ENCODE measurements at places on chromosomes 1 and 21.

DNA sequence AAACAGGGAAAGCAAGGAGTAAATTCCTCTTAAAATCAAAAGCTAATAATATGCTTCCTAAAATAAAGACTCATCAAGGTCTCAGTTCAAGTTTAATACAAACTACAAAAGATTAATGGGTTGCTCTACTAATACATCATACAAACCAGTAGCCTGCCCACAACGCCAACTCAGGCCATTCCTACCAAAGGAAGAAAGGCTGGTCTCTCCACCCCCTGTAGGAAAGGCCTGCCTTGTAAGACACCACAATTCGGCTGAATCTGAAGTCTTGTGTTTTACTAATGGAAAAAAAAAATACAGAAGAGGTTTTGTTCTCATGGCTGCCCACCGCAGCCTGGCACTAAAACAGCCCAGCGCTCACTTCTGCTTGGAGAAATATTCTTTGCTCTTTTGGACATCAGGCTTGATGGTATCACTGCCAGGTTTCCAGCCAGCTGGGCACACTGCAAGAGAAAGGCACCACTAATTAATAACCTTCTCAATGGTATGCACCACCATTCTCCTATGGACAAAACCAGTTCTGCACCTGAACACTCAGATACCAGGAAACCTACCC lies 10.6 kb downstream of the PRDX1 start:
- no peak for DNase-seq

DNA sequence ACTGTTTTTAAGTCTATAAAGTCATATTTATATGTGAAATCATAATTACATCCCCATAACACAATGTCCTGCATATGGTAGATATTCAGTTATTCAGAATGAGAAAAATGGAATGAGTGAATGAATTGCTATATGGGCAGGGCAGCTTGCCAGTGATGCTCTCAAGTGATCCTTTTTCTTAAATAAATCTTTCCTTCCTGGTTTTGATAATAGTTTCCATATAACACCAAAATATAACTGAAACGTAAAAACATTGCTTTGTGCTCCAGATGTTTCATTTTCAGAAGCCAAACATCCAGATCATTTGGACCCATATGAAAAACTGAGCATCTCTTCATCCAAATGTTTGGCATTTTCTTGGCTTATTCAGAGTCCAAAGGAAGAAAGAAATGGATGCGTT lies 30.2 kb upstream of the RGS8 start:
- DNase-seq = no peak

- no peak for DNase-seq
Observed at GRCh38 chr1:186648613-186649012, 31.6 kb downstream of the PTGS2 start.

DNA sequence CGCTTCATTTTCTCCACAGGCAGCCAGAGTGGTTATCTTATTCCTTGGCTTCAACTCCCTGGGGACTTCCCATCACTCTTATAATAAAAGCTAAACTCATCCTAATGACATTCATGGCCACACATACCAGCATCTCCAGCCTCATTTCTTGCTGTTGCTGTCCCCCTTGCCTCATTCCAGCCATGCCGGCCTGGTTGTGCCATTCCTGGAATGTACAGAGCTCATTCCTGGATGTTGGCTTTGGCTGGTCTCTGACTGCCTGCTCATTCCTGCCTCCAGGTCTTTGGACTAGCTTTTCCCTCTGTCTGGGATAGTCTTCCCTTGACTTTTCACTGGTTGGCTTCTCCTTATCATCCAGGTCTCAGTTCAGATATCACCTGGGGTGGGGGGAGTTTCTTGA lies 2.4 kb upstream of the PEF1 start:
- no peak for DNase-seq

DNA sequence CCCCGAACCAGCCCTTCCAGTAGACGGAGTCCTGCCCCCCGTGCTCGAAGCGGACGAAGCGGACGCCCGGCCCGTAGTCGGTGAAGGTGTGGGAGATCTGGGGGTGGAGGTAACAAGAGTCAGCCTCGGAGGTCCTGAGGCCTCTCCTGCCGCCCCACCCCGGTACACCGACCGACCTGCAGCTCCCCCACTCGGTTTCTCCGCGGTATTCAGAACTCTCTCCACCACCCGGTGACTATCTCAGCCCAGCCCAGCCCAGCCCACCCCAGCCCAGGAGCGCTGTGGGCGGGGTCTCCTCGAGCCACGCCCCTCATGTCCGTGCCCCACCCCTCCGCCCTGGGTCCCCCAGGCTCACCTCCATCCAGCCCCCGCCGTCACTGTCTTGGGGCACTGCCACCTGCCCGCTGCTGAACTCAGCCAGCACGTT lies 5.5 kb downstream of the FBXO2 start:
- DNase-seq = peak; percentile 58

DNA sequence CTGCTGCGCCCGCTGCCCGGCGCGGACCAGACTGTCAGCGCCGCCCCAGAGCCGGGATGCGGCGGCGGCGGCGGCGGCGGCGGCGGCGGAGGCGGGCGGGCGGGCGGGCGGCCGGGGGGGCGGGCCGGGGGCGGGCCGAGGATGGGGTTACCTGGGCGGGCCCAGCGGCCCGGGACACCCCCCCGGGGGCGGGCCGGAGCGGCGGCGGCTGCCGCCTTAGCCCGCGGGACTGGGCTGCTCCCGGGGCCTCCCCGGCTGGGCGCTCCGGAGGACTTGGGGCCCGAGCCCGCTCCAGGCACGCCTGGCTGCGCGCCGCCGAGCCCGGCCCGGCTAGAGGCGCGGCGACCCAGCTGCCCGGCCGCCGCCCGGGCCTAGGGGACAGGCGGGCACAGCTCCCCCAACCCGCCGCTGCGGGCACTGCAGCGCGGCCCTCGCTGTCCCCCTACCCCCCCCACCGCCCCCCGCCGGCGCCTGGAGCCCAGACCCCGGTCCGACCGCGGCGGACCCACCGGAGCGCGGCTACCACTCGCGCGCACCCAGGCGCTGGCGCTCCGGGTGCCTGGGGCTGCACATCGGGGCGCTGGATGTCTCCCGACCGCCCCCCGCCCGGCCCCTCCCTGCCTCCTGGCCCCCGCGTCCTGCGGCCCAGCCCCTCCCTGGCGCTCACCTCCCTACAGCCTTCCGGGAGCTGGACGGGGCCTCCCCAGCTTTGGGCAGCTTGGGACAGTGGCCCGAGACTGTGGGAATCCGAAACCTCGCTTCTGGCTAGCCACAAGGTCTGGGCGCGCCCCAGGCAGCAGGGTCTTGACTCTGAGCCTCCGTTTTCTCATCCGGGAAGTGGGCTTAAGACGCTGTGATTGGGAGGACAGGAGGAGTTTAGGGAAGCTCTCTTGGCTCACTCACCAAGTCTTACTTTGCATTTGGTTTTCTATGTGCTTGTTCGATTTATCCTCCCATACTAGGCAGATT lies at the start of gene WNT4:
Gene WNT4 (minus strand): TSS at position 33 of the 969 bp plus-strand sequence. CDS start 175 bp downstream, outside the sequence.
- no peak for DNase-seq

- DNase-seq = no peak
Observed at GRCh38 chr1:10530281-10530740, 55.6 kb downstream of the PEX14 start.

- no peak for DNase-seq
Observed at GRCh38 chr1:17356387-17357026, 15.5 kb upstream of the PADI6 start.

- DNase-seq = no peak
Observed at GRCh38 chr1:212667223-212668139, 32.2 kb downstream of the BATF3 start.

- no peak for DNase-seq
Observed at GRCh38 chr21:15480160-15480559, 249.6 kb upstream of the USP25 start.

- peak; percentile 73 for DNase-seq
Observed at GRCh38 chr1:29235955-29236711, at the start of gene PTPRU. Gene PTPRU, plus strand, starts transcription at chr1:29236522. Its CDS starts 123 bp downstream, at chr1:29236645.

DNA sequence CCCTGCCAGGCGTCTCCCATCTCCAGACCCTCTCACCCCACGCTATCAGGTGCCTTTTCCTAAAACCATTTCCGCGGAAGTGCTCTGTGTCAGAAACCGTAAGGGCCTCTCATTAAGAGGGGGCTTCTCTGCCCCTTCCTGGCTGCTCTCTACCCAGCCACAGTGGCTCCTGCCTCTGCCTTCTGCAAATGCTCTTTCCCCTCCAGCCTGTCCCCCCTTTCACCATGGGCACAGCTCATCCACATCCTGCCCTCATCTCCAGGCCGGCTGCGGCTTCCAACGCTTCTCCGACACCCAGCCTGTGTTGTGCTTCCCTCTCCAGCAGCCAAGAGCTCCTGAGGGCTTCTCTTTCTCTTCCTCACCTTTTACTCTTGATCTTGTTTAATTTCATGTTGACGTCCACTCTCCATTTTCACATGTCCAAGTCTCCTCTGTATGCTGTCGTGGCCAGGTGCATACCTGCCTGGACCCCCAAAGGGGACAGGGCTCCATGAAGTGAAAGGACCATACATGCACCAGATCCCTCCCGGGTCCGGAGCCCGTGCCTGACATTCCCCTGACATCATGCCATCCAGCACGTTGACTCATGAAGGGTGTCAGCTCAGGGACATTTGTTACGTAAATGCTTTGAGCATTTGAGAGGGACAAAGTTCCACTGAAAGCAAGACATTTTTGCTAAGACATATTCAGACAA lies 306.5 kb downstream of the AJAP1 start:
- no peak for DNase-seq

DNA sequence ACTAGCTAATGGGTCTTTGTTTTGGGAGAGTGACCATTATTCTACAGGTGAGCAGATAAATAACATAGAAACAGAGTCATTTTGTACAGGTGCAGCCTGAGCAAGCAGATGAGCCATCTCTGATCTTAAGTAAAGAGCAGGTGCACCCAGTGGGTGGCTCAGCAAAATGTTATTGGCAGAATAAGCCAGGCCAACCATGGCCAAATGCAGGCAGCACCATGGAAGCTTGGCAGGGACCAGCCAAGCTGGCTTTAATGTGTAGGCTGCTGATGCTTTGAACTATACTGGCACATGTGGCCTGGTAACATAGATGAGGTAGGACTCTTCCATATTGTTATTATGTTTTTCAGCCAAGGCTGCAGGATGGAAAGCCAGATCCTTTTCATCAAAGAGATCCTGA lies 553.3 kb upstream of the ZRANB2 start:
- DNase-seq = no peak

DNA sequence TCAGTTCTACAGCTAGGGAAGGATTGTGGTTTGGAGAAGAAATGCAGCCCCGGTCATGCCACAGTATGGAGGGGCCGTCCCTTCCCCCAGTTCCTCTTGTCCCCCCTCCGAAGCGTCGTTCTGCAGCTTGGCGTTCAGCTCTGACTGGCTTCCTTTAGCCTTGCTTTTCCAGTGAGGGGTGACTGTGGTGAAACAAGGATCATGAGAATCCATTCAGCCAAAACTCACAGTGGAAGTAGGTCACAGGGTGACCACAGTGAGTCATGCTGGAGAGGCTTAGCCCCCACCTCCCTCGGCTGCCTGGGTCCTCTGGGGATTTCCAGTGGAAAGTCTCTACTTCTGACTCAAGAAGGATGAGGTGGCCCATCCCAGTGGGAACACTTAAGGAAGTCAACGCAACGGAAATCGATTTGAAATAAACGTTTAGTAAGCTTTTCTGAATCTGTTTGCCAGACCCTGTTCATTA lies 37.3 kb upstream of the COL6A2 start:
- DNase-seq = no peak

DNA sequence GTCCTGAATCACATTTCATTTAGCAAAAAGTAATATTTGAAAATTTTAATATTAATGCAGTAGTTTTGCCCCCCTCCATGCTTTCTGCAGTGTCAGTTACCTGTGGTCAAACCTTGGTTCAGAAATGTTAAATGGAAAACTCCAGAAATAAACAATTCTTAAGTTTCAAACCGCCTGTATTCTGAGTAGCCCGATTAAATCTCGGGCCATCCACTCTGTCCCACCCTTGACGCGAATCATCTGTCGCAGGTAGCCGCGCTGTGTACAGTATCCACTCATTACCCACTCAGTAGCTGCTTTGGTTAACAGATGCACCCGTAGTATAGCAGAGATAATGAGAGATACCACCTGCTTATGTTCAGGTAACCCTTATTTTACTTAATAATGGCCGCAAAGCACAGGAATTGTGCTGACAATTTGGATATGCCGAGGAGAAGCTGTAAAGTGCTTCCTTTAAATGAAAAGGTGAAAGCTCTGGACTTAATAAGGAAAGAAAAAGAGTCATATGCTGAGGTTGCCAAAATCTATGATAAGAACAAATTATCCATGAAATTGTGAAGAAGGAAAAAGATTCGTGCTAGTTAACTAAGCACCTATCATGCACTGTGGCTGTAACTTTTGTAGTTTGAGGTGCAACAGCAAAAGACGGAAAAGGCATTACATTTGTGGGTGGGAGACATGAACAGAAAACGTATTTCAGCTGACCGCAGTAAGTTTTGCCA lies 889 bp upstream of the SCYL3 start:
- DNase-seq = no peak

DNA sequence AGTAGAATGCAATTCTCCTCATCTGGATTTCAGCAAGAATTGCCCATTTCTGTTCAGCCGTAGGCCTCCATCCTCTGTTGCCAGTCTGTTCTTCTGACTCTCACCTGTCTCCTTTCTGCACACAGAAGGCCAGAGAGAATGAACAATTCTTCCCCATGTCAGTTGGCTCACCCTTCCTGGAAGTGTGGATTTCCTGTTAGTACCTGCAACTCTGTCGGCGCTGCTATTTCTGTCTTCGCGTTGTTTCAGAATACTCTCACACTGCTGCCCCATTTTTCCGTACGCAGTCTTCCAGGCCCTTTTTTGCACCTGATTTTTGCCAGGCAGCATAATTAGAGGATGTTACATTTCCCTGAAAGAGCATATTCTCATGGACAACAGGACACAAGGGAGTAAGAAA lies 200.7 kb downstream of the FGGY start:
- no peak for DNase-seq

GRCh38 chr1:178727014-178727895 lies 2.2 kb downstream of the RALGPS2 start:
- no peak for DNase-seq

- DNase-seq = no peak
Observed at GRCh38 chr1:200535605-200536004, 84.9 kb downstream of the KIF14 start.

GRCh38 chr1:193104502-193104906 lies 710 bp downstream of the GLRX2 start:
- DNase-seq = peak; percentile 10

DNA sequence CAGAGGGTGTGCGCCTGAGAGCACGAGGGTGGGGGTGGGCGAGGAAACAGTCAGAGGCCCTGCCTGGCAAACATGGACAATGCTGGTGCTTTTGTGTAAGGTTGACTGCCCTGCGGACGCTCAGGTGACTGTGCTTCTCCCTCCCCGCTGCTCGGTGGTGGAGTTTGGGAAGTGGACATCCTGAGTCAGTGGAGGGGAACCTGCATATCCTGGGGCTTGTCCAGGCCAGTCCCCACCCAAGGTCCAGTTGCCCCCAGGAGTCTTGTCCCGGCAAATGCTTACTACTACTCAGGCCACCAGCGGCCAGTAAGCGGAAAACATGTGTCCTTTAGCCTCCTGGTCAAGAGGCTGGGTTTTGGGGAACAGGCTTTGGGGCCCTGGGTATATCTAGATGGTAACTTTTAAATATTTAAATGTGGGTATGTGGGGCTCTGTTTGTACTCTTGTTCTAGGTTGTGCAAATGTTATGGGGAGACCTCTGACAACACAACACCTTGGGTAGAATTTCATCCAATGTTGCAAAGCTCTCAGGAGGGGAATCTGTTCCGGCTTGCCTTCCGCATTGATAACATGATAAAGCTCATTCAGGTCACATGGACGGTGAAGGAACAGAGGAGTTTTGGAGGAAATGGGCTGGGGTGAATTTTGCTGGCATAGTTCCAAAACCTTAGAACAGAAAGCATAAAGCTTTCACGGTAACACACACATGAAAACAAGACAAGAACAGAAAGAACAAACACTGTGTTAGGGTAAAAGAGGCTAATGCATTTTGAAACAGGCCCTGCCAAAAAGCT lies 364.9 kb downstream of the PRDM2 start:
- DNase-seq = no peak

All from substantia nigra (tissue), 51 donors.